ENCODE measurements at places on chromosomes 7 and 10.
A peak's percentile ranks its signal among the peaks of the same experiment; 100 is the strongest.

DNA sequence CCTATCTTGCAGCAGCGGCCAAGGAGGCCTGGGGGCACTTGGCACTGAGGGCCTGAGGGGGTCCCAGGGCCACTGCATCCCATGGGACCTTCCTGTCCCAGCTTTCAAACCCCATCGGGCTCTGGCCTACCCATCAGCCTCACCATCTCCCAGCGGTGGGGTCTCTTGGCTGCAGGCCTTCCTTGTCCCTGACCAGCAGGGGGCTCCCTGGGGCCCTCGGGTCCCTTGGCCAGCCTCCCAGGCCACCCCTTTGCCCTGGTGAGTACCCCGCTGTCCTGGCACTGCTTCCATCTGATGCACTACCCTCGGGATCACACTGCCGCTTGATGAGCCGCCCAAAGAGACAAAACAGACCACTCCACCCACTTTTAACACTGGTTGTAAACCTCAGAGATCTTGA is 43.5 kb downstream of the YKT6 start:
- DNase-seq, result no peak

GRCh38 chr7:78165854-78166253 is 367.3 kb downstream of the PHTF2 start:
- DNase-seq, result no peak

GRCh38 chr7:122885583-122886356 is 490 bp downstream of the CADPS2 start:
- DNase-seq, result peak; percentile 74

- no peak for DNase-seq
These were observed 50.5 kb upstream of the YAE1 start for GRCh38 chr7:39515534-39516228.

DNA sequence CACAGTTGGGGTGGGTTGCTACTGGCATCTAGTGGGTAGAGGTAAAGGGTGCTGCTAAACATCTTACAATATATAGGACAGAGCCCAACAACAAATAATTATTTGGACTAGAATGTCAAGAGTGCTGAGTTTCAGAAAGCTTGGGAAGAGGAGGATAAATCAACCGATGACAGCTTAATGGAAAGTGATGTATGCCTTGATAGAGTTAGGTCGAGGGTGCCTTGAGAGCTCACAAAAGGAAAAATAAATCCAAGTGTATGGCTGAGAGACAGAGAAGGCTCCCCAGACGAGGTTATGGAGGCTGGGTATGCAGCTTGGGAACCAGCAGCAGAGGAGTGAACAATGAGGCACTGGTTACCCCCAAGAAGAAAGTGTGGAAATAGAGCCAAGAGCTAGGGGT is 211.1 kb downstream of the HDAC9 start:
- DNase-seq, result no peak

Data from upper lobe of right lung (tissue), 1 donor.